Activated B cell treated with CpG ODN at 0.5 μM for 24 hours (primary cell): ENCODE measurements at places on chromosomes 11 and 22.
A peak's percentile ranks its signal among the peaks of the same experiment; 100 is the strongest.

GRCh38 chr11:34633990-34634693, 13.2 kb downstream of the EHF start:
- DNase-seq = no peak

DNA sequence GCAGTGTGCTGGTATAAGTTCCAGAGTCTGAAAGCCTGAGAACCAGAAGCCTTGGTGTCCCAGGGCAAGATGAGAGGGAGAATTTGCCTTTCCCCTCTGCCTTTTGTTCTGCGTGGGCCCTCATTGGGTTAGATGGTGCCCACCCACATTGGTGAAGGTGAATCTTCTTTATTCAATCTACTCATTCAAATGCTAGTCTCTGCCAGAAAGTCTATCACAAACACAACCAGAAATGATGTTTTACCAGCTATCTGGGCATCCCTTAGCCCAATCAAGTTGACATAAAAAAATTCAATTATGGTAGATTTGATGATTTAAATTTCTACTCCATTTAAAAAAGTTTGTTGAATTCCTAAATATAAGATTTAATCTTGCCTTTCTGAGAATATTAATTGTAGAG, 22.2 kb downstream of the CSTPP1 start:
- DNase-seq = no peak

- DNase-seq = no peak
These were observed 962 bp downstream of the SIRT3 start for GRCh38 chr11:235180-235579.

DNA sequence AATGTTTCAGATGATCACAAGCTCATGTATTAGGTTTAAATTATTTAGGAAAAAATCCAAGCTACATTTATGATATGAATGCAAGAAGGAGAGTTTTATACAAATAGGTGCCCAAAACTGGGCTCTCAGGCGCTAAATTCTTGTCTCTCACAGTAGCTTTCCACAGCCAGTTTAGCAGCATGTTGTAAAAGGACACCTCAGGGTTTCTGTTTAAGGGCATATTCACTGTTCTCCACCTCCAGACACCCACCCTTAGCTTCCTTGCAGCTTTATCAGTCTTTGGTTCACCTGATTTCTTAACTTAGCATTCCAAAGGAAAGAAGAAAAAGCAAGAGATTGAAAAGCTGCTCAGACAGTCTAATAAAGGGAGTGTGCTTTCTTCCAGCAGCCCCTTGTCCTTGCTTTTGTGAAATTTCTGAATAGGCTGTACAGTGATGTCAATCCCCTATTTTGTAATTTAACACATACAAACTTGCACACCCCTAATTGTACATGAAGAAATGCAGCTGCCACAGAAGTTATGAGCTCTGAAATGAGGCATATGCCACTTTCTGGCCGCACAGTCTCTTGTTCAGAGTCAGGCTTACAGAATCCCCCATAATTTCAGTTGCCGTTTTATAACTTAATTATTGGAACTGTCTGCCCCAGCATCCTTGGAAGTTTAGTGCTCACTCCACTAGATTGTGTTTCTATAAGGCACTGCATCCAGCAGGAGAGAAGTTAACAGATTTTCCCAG, 262.1 kb downstream of the DDX10 start:
- DNase-seq = no peak

DNA sequence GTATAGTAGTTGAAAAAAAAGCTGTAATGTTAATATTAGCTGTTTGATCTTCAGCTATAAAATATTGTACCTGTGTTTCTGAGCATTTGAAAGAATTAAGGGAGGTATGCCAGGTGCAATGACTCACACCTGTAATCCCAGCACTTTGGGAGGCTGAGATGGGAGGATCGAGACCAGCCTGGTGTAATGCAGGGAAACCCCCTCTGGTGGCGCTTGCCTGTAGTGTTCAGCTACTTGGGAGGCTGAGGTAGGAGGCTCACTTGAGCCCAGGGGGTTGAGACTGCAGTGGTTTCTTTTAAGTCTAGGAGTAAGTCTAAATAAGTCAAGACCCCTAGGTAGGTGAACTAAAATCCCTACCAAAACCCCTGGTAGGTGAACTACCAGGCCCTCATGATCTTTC, 37.1 kb downstream of the TAF1D start:
- no peak for DNase-seq

DNA sequence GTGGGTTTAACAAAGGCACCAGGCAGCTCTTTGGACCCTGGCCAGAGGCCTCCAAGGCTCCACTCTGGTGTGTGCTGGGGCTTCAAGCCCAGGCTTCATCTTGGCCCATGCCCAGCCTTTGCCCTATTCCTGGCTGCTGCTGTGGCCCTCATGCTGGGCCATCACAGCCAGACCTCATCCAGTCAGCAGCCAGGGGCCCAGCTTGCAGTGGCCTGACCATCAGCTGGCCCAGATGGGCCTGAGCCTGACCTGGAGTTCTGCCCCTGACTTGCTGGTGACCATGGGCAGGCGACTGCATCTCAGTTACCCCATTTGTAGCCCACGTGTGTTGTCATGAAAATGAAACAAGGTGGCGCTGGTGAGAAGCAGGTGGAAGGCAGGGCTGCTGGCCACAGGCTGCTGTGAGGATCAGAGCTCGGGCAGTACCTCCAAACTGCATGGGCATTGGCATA, 76.1 kb downstream of the MED15 start:
- DNase-seq = no peak

DNA sequence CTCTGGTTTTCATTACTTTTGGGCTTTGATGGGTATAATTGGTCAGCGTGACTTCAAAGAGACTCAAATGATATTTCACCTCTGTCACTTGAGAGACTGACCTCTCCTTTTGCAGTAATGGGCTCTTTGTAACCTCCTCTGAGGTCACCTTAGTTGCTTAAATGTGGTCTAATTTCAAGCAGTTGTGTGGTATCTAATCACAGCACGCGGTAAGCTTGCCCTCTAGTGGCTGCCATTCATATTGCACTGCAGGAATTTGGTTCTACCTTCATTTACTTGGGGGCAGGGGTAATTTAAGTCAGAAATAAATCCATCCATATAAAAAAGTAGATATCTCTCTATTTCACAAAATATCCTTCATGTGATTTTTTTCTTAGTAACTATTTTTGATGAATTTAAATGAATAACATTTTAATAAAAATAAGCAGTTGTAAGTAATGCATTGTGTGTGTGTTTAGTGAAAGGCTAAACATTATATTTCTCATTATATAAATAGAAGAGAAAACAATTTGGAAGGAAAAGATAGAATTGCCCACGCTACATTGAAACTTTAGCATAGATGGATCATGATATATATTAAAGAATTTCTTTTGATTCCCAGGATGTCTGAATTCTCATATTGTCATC, 55.0 kb upstream of the ANO3 start:
- no peak for DNase-seq

DNA sequence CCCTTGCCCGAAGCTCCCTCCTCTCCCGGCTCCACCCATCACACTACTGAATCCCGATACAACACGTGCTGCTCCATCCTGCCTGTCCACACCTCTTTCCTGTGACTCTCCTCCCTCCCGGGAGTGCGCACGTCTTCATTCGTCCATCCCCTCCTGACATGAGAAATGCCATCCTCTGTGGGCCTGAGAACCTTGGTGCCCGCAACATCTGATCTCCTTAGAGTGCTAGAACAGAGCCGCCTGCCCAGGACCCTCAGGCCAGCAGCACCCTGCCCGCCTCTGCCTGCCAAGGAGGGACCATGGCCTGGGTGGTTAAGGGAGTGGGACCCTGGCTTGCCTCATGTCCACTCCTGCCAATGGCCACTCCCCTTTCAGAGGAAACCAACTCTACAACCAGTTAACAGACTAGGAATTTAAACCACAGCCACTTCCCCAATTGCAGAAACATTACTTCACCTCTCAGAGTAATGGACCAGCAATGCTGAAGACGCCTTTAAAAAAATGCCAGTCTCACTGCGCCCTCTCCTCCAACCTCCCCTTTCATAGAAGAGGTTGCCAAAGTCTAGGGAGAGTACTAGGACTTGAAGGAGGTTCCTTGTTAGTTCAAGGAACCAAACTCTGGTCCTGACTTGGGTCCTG, 466.3 kb downstream of the OPCML start:
- DNase-seq = no peak

GRCh38 chr22:20495861-20496681, 476 bp upstream of the KLHL22 start:
- DNase-seq = peak; percentile 95
